ENCODE measurements at places on chromosomes 1 and 21.

- DNase-seq = no peak
These were observed 104.8 kb upstream of the GRIK1 start for GRCh38 chr21:30044447-30045064.

GRCh38 chr1:230299191-230300006 is 126.7 kb downstream of the PGBD5 start:
- DNase-seq = peak; percentile 37

GRCh38 chr21:27739187-27739586 is 772.3 kb upstream of the ADAMTS5 start:
- no peak for DNase-seq

- DNase-seq = no peak
These were observed 573.1 kb downstream of the USP25 start for GRCh38 chr21:16302851-16303282.

GRCh38 chr1:192998536-192998935 is 60.6 kb downstream of the UCHL5 start:
- DNase-seq = no peak

DNA sequence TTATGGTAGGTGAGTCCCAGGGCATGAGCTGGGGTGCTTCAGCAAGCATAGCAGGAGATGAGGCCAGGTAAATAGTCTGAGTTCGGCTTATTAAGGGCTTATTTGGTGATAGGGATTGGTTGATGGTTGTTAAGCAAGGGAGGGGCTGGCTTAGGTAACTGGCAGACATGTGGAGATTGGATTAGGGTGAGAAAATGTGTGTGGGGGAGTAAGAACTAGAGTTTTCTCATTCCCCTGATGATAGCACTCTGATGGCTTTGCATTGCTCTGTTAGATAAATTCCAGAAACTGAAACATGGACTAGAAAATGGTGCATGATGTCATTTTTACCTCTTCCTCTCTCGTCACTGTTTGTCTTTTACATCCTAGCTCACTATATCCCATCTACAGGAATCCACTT is 53.6 kb downstream of the FGGY start:
- no peak for DNase-seq

DNA sequence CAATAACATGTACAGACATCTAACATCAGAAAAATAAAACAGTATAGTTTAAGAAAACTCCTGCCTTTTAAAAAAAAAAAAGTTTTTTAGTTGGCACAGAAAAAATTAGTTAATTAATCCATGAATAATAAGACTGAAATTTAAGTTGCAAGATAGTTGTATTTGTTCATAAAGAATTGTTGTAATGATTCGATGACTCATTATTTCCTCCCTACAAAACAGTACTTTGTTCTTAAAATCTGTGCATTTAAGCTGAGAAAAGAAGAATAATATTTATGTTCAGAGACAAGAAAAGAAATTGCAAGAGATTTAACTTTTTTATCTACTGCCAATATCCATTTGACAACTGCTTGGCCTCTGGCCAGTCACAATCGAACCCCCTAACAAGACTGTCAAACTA is 894.7 kb downstream of the ADGRL2 start:
- DNase-seq = no peak

DNA sequence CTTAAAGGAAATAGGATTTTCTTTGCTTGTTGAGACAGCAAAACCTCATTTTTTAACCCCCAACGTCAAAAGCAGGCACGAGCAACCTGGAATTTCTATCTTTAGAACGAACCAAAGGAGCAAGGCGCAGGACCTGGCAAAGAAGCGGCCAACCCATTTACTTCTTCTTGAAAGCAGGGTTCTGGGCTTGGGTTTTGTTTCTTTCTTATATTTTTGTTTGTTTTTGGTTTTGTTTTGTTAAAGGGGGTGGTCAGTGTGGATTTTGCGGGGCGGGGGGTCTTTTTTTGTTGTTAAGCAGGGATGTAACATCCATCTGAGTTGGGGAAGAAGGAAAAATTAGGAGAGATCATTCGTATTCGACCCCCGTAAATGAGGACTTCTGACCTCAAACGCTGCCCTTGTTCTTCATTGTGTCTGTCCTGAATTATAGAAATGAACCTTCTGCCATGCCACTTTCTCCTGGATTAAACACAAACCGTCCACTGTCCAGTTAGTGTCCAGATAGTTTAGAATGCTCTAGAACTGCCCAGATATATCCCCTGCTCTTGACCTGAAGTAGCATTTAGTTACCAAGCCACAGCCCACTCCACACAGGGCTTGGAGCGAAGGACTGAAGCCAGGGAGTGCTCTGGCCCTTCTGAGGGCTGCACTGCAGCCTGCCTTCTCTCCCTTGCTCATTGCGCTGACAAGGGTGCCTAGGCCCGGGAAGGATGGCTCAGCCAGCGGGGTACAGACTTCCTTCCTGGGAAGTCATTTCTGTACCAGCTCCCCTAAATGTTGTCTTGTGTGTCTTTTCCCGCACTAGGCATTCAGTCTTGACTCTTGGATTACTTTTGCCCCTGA is 909 bp upstream of the APP start:
- no peak for DNase-seq

GRCh38 chr1:95229037-95229436 is 5.0 kb upstream of the RWDD3 start:
- no peak for DNase-seq

DNA sequence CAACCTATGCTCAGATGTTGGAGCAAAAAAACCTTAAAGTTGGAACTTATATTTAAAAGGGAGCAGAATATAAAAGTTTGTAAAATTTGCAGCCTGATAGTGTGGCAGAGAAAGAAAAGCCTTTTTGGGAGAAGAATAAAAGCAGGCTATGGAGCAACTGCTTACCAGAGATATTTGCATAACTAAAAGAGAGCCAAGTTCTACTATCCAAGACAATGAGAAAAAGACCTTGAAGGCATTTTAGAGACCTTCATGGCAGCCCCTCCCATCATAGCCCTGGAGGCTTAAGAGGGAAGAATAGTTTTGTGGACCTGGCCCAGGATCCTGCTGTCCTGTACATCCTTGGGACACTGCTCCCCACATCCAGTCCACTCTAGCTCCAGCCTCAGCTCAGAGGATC is 312.5 kb upstream of the ZRANB2 start:
- DNase-seq = no peak

DNA sequence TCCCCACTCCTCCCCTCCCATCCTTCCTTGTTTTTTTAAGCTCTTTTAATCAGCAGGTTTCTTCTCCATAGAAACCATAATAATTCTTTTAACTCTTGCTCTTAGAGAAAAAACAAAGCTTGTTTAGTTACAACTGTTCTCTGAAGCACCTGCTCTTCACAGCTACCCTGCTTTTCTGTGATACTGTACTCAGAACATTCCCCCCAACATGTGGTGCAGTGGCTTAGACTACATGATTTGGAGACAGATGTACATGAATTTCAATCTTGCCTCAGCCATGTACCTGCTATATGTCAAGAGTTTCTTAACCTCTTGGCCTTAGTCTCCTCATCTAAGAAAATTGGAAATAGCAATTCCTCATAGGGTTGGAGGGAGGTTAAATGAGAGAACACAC is 33.5 kb downstream of the LAMC2 start:
- no peak for DNase-seq

DNA sequence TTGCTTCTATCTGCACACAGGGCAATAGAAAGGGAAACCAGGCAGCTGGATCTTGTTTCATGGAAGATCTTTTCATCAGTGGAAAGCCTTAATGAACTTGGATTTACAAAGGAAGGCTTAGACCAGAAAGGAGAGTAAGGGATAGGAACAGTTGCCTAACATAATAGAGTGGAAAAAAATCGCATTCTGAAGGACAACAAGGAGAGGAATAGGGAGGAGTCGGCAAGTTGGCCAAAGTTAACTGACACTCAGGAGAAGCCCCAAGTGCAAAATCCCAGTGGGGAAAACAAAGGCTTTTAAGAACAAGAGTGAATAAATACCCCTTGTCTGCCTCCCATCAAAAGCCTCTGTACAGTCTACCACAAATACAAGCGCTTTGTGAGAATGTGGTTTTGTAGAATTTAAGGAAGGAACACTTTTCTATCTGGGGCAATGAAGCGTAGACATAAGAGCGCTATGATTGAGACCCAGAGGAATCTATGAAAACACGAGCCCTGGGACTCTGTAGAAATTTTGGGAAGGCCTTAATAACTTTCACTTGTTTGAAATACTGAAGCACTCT is 74.1 kb downstream of the ZNF648 start:
- no peak for DNase-seq

GRCh38 chr1:15622712-15623373 is 5.6 kb downstream of the DDI2 start:
- DNase-seq = no peak

DNA sequence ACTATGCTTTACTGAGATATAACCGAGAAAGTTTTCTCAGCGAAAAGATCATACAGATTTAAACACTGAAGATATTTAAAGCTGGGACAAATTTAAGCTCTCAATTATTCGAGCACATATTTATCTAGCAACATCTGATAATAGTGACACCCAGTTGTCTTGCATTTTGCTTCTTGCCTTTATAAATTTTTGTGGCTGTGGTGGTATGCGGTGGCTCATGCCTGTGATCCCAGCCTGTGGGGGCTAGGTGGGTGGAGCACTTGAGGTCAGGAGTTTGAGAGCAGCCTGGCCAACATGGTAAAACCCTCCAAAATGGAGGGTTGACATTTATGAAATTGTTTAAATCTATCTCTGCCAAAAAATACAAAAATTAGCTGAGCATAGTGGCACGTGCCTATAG is 312.2 kb downstream of the SPATA17 start:
- DNase-seq = no peak

GRCh38 chr1:201892211-201892610 is 3.5 kb downstream of the SHISA4 start:
- DNase-seq = no peak

GRCh38 chr1:230112131-230112701 is 45.2 kb downstream of the GALNT2 start:
- no peak for DNase-seq

DNA sequence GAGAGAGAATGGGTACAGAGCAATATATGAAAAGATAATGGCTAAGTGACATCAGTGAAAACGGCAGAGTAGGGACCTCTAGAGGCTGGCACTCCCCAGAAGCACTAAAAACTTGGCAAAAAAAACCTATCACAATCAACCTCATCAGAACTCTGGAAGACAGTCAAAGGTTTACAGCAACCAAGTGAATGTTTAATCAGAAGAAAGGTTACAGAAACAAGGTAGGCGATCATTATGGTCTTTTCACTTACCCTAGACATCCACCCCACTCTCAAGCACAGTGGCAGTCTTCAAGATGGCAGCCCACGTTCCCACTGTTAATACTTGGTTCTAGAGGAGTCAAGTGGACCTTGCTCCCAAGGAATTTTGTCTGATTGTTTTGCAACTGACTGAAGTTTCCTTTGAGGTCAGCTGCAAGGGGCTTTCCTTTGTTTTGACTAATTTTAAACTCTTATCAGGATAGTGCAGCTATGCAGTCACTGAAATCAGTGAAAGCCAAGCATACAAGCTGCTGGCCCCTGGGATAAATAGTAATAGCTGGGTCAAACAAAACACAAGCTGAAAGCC is 7.2 kb downstream of the KIFAP3 start:
- DNase-seq = no peak

- DNase-seq = no peak
These were observed 4.2 kb upstream of the NENF start for GRCh38 chr1:212428496-212428895.

DNA sequence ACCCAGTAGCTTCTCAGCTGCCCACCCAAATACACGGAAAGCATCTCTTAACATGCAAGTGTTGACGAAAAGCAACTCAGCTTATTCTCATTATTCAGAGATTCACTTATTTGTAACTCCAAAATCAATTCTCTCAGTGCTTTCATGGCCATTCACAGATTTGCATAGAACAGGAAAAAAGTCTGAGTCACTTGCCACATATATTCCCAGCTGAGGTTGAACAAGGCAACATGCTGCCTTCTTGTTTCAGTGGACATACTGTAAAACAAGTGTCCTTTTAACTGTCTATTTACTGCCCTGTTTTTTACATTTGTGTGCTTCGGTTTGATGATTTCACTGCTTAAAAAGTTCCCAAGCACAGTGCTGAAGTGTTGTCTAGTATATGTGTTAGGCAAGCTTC is 273.0 kb downstream of the LTN1 start:
- DNase-seq = no peak

GRCh38 chr1:225228871-225229303 is 199.0 kb downstream of the LBR start:
- DNase-seq = no peak

DNA sequence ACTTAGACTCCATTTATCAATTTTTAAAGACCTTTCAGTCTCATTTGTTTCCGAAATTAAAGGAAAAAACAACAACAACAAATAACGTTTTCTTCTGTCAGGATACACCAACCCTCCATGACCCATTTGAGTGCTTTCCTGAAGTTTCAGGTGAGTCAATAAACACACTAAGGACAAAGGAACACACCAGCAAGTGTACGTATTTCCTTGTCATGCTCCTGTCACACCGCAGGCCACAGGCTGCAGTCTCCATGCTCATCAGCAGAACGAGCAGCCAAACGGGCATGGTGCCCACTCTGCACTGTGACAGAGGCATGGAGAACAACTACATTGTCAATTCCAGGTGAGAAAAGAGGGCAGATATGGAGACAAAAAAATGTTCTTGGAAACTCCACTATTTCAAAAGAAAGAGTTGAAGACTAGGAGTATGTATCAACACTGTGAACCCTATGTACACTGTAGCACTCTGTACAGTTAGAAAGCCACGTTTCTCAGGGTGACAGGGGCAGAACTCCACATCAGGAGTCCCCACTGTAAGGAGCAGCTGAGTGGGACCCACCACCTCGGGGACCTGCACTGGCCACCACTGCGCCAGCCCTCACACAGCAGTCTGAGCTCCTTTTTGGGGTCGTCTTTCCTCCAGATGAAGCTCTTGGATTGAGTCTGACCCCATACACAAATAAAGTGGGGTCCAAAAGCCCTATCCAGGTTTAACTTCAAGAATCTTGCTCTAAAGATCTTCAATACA is 2.6 kb downstream of the PTTG1IP start:
- no peak for DNase-seq

DNA sequence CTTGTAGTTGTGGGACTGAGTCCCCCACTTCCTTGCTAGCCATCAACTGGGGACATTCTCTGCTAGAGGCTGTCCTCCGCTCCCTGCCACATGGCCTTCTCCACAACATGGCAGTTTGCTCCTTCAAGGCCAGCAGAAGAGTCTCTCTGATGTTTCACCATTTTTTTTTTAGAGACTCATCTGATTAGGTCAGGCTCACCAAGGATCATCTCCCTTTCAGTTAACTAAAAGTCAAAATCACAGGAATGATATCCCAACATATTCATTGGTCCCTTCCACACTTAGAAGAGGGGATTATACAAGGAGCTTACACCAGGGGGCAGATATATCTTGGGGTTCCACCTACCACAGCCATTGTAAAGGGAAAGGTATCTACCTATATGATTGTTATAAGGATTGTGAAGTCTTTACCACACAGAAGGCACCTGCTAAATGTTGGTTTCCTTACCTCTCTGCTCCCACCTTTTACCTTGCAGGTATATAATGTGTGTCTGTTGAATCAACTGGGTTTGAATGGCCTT is 23.3 kb downstream of the RIMKLA start:
- DNase-seq = no peak

DNA sequence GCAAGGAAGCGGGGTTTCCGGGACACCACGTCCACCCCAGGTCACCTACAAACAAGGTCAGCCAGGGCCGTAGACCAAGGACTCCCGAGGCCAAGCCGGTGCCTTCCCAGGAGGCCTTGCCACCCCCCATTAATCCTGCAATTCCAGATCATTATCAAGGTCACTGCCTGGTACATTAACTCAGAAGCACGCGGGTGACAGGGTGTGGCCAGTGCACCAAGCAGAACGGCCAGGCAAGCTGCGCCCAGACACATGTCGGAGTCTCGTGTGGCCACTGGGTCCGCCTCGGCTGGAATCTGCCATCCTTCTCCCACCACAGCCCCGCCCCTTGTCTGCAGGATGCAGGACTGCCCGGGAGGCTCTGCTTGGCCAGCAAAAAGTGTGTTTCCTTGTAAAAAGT is 144.7 kb downstream of the PRDM16 start:
- no peak for DNase-seq

All from NCI-H2107 (cell line).